Stimulated activated CD8-positive, alpha-beta memory T cell treated with anti-CD3 and anti-CD28 coated beads, Interleukin-12 subunit alpha, Interleukin-12 subunit beta, amount 100 ng/mL, for 1 hour (primary cell): ENCODE measurements at places on chromosomes 6 and 20.

DNA sequence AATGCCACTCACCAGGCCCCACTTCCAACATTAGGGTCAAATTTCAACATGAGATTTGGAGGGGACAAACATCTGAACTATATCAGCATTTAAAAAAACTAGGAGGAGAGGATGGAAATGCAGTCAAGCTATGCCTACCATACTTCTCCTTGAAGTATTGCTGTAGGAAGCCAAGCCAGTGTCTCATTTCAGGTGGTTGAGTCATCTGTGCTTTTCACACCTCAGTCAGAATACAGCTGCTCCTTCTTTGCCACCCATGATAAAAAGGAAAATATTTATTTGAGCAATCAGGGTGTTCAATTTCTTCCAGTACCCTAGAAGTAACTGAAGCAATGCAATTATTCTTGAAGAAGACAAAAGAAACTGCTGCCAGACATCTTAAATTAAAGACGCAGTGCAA, 47.0 kb upstream of the EEF1E1 start:
- DNase-seq: no peak

DNA sequence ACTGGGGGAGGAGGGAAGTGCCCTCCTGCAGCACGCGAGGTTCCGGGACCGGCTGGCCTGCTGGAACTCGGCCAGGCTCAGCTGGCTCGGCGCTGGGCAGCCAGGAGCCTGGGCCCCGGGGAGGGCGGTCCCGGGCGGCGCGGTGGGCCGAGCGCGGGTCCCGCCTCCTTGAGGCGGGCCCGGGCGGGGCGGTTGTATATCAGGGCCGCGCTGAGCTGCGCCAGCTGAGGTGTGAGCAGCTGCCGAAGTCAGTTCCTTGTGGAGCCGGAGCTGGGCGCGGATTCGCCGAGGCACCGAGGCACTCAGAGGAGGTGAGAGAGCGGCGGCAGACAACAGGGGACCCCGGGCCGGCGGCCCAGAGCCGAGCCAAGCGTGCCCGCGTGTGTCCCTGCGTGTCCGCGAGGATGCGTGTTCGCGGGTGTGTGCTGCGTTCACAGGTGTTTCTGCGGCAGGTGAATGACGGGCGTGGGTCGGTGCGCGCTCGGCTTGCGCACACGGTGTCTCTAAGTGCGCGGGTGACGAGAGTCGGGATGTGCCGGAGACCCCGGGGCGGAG, at the start of gene CDKN1A:
TSS of gene CDKN1A (plus strand) at position 227 of the 555 bp plus-strand sequence. CDS start 5,388 bp downstream, outside the sequence.
- DNase-seq: peak; percentile 64

DNA sequence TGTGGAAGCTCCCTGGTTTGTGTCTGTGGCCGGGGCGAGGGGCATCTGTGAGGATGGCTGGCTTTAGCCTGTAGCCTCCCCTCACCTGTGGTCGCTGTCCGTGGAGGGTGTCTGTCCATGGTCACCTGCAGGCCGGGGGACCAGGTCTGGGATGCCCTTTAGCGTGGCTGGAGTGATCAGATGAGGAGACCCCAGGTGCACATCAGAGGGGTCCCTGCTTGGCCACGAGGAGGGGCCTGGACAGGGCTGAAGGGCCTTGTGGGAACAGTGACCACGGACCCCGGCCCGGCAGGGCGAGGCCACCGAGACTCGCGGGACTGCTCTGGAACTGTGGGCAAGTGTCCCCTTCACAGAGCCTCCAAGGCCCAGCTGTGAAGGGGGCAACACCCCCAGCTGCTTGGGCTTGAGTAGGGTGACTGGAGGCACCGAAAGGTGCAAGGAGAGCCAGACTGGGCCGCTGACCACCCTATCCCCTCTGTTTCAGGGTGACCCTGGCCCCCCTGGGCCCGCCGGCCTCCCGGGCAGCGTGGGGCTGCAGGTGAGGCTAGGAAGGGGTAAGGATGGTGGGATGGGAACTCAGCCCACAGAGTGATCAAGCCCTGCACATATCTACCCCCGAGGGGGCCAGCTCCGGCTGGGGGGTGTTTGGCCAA, 8.6 kb downstream of the COL9A3 start:
- no peak for DNase-seq

DNA sequence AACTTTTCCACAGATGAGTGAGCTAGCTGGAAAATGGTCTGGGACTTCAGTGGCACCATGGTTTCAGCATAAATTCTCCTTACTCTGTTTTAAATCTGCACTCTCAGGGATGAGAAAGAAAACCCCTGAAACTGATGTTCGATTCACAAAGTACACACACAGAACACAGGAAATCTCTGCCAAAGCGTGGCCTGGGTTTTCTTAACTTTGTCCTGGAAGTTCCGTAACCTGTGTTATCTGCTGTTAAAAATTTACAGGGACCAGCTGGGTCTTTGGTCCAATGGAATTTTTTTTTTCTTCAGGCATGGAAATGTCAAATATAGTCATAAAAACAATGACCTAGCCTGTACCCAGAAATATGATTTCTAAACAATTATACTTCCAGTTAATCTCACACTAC, 7.3 kb downstream of the SCML4 start:
- no peak for DNase-seq

DNA sequence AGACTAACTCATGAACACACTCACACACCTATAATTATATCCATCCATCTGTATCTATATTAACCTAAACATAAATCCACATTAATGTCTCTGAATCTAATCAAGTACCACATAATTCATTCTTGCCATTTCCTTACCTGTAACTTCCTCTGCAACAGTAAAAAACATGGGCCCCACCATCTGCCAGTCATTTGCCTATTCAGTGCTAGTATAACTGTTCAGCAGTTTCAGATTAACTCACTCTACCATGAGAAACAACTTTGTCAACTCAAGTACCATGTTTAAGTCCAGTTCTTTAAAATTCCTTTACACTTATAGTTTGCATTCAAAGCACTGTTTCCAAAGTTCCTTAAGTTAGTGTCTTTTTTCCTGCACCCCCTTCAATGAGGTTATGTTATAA, 68.8 kb downstream of the LAMP5 start:
- DNase-seq: no peak

DNA sequence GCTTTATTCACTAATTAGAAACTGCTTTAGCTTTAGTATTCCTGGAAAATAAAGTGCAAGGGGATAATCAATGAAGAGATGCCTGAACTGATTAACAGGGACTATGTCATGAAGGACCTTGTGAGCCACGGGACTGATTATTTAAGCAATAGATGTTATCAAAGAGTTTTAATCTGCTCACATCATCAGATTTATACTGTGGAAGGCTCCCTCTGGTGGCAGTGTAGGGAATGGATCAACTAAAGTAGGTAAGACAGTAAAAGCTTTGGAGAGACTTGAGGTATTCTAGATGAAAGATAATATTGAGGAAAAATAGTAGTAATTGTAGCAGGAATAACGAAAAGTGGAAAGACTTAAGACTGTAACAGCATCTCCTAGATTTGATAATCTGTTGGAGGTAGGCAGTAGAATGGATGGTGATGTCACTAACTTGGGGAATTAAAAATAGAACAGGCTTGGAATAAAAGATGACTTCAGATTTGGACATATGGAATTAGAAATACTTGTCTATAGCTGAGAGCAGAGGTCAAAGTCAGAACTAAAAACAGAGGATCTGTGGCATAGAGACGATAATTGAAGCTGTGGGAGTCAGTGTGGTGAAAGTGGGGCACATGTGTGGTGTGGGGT, 80.3 kb upstream of the HTR1E start:
- no peak for DNase-seq

GRCh38 chr6:72704979-72705378, 83.1 kb downstream of the KCNQ5 start:
- DNase-seq: no peak

- no peak for DNase-seq
Observed at GRCh38 chr6:161038229-161039031, 46.9 kb downstream of the MAP3K4 start.

DNA sequence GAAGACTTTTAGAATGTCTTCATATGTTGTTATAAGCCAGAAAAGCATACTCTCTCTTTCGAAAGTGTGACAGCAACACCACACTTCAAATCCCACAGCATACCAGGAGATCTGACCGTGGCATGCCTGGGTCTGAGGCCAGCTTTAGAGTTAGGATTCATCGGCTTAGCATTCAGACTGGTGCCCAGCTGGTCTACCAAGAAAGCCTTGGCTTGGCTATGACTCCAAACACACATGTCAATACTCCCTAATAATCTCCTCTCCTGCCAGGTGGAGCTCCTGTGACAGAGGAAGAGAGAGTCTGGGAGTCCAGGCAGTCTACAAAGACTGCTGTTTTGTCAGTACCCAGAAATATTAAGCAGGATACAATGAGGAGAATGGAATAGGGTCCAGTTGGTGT, 77.1 kb upstream of the MAN1A1 start:
- no peak for DNase-seq

DNA sequence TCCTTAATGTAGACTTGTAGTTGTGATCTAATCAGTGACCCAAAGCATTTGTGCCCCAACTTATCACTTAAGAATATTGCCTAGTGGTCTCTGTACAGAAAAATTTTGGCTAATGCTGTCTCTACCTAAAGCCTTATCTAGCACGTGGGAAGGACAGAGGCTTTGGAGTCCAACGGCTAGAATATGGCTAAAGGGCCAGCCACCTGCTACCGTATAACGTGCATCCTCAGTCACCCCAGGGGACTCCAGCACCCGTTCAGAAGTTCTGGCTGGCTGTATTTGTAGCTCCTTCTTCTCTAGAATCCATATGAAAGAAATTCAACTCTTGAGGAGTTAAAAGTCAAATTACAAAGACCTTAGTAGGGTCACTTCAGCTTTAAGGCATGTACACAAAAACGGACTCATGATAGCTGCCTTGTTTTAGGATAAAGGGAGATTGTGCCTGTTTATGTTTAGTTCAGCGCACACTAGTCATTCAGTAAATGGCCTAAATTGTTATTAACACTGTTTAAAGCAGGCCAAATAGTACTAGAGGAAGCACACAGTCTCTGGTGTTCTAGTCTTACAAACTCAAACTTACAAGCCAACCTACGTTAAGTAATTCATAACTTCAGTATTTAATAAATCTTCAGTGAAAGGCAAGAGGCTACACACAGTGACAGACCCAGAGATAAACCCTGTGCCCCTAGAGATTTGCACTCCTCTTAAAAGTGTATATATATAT, 407.5 kb upstream of the PLCB4 start:
- no peak for DNase-seq

GRCh38 chr6:41406728-41407489, 71.5 kb downstream of the NCR2 start:
- DNase-seq: no peak

DNA sequence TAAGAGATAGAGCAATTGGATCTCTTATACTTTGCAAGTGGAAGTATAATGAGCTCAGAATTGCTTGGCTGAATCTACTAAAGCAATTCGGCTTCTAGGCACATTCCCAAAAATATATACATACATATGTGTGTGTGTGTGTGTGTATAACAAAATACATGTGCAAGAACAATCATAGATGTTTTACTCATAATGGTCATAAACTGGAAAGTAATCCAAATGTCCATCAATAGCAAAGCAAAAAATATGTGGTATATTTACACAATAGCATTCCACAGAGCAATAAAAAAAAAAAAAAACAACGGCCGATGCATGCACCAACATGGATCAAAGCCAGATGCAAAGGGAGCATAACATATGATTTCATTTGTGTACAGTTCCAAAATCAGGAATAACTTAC, 707.9 kb downstream of the RFPL4B start:
- no peak for DNase-seq
